ENCODE measurements at places on chromosomes 2 and 18.

GRCh38 chr2:169109502-169110409, 40.4 kb downstream of the DHRS9 start:
- no peak overlapping the region for H3K27ac ChIP-seq
- H3K36me3 ChIP-seq = no peaks in the 10 kb centered on the region
- H3K4me1 ChIP-seq = peaks cover 30% of the 10 kb centered on the region
- H3K4me3 ChIP-seq = no peak overlapping the region
- DNase-seq = peak; percentile 68

DNA sequence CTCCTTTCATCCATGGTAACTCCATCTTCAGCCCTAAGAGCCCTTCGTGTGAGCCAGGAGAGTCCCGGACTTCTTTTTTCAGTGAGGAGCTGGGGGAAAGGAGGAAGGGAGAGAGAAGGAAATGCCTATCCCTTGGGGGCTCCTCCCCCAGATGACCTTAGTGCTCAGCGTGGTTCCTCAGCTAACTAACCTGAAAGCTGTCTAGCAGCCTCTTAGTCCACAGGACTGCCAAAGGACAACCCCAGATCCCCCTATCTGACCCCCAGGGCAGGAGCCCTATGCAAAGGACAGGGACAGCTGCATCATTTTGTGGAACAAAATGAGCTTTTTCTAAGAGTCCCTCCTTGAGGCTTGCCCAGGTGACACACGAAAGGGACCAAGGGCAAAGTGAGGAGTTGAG, 7.9 kb downstream of the SPR start:
- H3K4me1 ChIP-seq = no peaks in the 10 kb centered on the region
- H3K27ac ChIP-seq = no peak overlapping the region
- peaks cover 29% of the 10 kb centered on the region for H3K27me3 ChIP-seq

DNA sequence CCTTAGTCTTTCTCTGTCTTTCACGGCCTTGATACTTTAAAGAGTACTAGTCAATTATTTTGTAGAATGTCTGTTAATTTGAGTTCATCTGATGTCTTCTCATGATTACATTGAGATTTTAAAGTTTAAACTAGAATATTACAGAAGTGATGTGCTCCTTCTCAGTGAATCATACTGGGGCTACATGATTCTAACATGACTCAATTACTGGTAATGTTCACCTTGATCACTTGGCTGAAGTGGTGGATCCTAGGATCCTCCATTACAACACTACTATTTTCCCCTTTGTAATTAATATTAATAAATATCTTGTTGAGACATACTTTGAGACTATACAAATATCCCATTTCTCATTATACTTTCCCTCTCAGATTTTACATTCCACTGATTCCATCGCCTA, 148.5 kb downstream of the CAMKMT start:
- H3K27ac ChIP-seq = no peak overlapping the region
- H3K4me1 ChIP-seq = no peaks in the 10 kb centered on the region
- no peaks in the 10 kb centered on the region for H3K27me3 ChIP-seq

- H3K27ac ChIP-seq = no peak overlapping the region
- H3K4me1 ChIP-seq = no peaks in the 10 kb centered on the region
- no peaks in the 10 kb centered on the region for H3K27me3 ChIP-seq
- DNase-seq = no peak
These were observed 503.7 kb upstream of the SLC8A1 start for GRCh38 chr2:40955635-40956034.

- H3K27ac ChIP-seq = no peak overlapping the region
- H3K4me3 ChIP-seq = no peak overlapping the region
- DNase-seq = no peak
- no peaks in the 10 kb centered on the region for H3K36me3 ChIP-seq
These were observed 101.2 kb downstream of the SETBP1 start for GRCh38 chr18:44781886-44782285.

- DNase-seq = peak; percentile 88
- H3K36me3 ChIP-seq = no peaks in the 10 kb centered on the region
- peak within 1 kb of the TSS; percentile 60 for H3K4me3 ChIP-seq
- peak within 1 kb of the TSS; percentile 69 for H3K27ac ChIP-seq
- peaks cover 40% of the 10 kb centered on the region for H3K4me1 ChIP-seq
These were observed at the start of gene NFATC1 for GRCh38 chr18:79395761-79396404. TSS of gene NFATC1 (plus strand) at chr18:79395930. CDS start at chr18:79396225, 295 bp downstream.

DNA sequence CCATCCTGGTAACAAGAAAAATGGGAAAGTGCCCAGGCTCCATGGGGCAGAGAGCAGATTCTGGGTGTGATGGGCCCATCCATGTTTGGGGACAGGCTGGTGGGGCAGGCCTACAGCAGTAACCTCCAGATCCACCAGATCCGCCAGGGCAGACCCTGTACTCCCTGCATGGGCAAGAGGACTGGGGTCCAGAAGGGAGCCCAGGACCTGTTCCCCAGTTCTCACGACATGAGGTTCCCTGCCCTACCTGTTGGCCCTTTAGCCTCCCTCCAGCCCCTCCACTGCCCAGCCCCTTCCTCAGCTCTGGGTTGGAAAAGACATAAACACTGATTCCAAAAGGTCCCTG, 38.7 kb downstream of the EMX1 start:
- DNase-seq = no peak
- H3K4me1 ChIP-seq = peaks cover 3% of the 10 kb centered on the region
- no peaks in the 10 kb centered on the region for H3K27me3 ChIP-seq
- no peaks in the 10 kb centered on the region for H3K36me3 ChIP-seq
- no peak overlapping the region for H3K27ac ChIP-seq

GRCh38 chr2:134926231-134926931, 7.8 kb downstream of the CCNT2 start:
- peak overlapping the region; percentile 21 for H3K27ac ChIP-seq
- peaks cover 21% of the 10 kb centered on the region for H3K4me1 ChIP-seq
- no peaks in the 10 kb centered on the region for H3K27me3 ChIP-seq
- DNase-seq = no peak
- H3K4me3 ChIP-seq = no peak overlapping the region

DNA sequence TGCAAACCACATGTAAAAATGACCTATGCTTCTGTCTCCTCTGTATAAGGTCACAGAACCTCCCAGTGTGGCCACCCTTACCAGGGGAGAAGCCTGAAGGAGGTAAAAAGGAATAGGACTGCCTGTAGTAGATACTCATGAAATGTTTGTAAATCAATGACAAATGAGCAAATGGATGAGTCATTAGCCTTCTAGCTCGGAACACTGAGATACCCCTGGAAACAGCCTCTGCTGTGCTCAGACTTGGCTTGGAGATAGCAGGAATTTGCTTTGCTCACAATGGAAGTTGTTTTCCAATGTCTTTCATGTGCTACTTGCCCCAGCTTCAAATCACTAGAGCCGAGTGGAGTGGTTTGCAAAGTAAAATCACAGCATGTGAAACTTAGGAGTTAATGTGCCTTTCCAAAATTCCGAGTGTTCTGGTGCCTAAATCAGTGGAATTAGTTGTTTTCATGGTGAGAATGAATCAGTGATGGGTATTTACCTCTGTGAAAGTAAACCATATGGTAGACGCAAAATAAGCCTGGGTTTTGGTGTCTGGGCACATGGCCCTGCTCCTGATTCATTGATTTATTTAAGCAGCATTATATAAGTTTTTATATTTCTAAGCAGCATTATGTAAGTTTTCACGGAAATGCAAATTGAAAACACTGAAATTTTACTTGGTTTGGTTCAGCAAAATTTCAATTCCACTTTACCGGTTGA, 154.0 kb upstream of the MAP3K20 start:
- H3K27me3 ChIP-seq = no peaks in the 10 kb centered on the region
- H3K4me1 ChIP-seq = no peaks in the 10 kb centered on the region

DNA sequence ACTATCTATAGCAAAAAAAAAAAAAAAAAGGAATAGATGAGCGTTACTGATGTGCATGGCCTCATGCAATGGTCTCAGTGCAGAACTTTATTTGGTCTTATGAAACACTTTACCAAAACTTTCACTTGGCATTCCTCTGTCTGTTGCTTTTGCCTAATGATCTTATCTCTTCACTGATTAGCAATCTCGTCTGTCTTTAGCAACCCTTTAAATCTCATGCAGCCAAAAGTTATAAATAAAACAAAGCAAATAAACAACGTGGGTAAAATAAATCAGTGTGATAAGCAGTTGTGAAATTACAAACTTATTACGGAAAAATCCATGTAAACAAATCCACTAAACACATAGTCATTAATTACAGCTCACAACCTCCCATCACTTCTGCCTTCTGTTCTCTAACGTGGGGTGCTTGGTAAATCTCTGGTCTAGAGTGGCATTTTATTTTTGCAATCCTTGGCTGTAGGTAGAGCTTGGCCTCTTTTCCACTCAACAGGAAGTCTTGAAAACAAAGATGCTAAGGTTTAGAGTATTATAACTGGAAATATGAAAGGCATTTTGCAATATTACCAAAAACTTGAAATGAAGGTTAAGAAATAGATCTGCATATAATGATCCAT, 288.0 kb downstream of the AFF3 start:
- peaks cover 4% of the 10 kb centered on the region for H3K4me1 ChIP-seq
- no peaks in the 10 kb centered on the region for H3K36me3 ChIP-seq
- no peak overlapping the region for H3K4me3 ChIP-seq
- DNase-seq = no peak
- no peak overlapping the region for H3K27ac ChIP-seq
- H3K27me3 ChIP-seq = no peaks in the 10 kb centered on the region

DNA sequence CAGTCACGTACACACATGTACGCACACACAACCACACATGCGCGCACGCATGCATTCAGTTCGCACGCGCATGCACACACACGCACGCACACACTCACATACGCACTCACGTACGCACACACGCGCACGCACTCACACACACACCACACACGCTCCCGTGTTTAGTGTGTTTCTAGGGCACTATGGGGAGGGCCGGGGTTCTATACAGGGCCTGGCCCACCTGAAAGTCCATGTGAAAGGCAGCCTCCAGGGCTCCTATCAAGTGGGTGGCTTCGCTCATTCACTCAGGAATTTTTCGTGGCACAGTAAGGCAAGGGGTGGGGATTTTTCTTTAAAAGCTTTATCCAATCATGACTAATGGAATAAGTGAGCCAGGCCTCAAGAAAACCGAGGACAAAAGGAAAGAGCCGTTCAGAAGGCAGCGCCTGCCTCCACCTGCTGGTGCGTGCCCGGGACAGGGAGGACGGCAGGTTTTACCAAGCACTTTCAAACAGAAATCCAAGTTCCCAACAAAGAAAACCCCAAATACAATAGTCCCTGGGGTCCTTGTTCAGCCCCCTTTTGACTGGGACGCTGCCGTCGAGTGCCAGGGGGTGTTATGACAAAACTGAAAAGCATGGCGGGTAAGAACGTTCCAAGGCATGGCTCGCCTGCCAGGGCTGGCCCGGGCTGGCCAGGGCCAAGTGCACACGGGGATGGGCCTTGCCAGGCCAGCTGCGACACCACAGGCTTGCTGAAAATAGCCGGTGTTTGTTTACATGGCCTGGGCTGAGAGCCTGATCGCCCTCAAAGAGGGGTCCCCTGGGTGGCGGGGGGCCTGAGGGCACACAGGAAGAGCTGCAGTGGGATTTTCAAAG, 110.0 kb downstream of the HDAC4 start:
- H3K36me3 ChIP-seq = no peaks in the 10 kb centered on the region
- H3K4me3 ChIP-seq = no peak overlapping the region
- H3K27me3 ChIP-seq = no peaks in the 10 kb centered on the region

GRCh38 chr2:48474574-48475298, 55.2 kb upstream of the STON1 start:
- peaks cover 32% of the 10 kb centered on the region for H3K36me3 ChIP-seq
- no peak overlapping the region for H3K4me3 ChIP-seq
- H3K4me1 ChIP-seq = no peaks in the 10 kb centered on the region
- no peak overlapping the region for H3K27ac ChIP-seq
- no peaks in the 10 kb centered on the region for H3K27me3 ChIP-seq
- DNase-seq = no peak

- DNase-seq = no peak
- no peaks in the 10 kb centered on the region for H3K4me1 ChIP-seq
- no peak overlapping the region for H3K4me3 ChIP-seq
- no peaks in the 10 kb centered on the region for H3K36me3 ChIP-seq
These were observed 90.4 kb downstream of the TPO start for GRCh38 chr2:1503471-1504310.

GRCh38 chr18:31190919-31191318, 28.3 kb upstream of the DSC1 start:
- DNase-seq = no peak
- H3K27me3 ChIP-seq = no peaks in the 10 kb centered on the region
- no peak overlapping the region for H3K27ac ChIP-seq
- H3K36me3 ChIP-seq = no peaks in the 10 kb centered on the region
- no peak overlapping the region for H3K4me3 ChIP-seq

DNA sequence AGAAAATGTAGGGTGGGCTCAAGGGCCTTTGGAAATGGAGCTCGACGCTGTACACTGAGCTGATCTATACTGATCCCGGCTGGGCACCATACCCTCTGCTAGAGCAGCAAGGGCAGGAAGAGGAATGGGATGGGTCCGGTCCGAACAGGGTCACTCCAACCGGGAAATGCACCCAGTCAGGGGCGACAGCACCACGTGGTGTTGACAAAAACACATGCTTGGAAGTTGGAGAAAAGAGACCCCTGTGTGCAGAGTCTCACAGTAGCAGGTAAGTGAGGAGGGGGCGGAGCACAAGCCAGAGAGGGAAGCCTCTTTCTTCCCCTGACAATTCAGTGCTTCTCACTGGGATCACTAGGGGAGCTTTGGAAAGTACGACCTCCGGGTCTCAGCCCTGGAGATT, 84.1 kb upstream of the ASB18 start:
- DNase-seq = no peak
- H3K4me1 ChIP-seq = no peaks in the 10 kb centered on the region

DNA sequence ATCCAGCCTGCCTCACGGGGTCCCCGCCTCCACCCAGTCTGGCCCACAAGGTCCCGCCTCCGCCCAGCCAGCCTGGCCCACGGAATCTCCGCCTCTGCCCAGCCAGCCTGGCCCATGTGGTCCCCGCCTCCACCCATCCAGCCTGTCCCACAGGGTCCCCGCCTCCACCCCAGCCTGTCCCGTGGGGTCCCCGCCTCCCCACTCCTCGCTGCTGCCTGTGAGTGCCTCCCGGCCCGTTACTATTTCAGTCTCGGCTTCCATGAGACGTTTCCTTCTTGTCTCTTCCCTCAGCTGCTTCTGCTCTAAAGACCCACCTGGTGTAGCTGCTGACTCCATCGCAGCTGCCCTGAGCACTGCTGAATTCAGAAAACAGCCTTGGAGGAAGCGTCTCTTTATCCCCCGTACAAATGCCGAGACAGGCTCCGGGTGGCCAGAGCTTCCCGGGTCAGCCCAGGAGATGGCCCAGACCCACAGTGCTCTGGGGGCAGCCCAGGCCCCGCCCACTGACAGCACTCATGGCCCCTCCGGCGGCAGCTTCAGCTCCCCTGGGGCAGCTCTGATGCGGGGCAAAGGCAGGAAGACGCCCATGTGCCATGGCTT, 69.8 kb downstream of the NFATC1 start:
- H3K36me3 ChIP-seq = peaks cover 60% of the 10 kb centered on the region
- H3K27ac ChIP-seq = peak overlapping the region; percentile 98
- DNase-seq = peak; percentile 80
- peaks cover 56% of the 10 kb centered on the region for H3K4me1 ChIP-seq
- no peak overlapping the region for H3K4me3 ChIP-seq
- no peaks in the 10 kb centered on the region for H3K27me3 ChIP-seq

- H3K27ac ChIP-seq = no peak overlapping the region
- H3K36me3 ChIP-seq = no peaks in the 10 kb centered on the region
- no peaks in the 10 kb centered on the region for H3K4me1 ChIP-seq
These were observed 54.9 kb downstream of the EXOC6B start for GRCh38 chr2:72770879-72771461.

- no peak for DNase-seq
- no peaks in the 10 kb centered on the region for H3K27me3 ChIP-seq
- H3K4me3 ChIP-seq = no peak overlapping the region
- H3K36me3 ChIP-seq = no peaks in the 10 kb centered on the region
- no peaks in the 10 kb centered on the region for H3K4me1 ChIP-seq
These were observed 29.5 kb upstream of the SP5 start for GRCh38 chr2:170685591-170685990.
